SHP77 (cell line): ENCODE measurements at places on chromosomes 6 and 20.

- DNase-seq: no peak
Measured at GRCh38 chr6:3128356-3129108, 10.0 kb downstream of the BPHL start.

DNA sequence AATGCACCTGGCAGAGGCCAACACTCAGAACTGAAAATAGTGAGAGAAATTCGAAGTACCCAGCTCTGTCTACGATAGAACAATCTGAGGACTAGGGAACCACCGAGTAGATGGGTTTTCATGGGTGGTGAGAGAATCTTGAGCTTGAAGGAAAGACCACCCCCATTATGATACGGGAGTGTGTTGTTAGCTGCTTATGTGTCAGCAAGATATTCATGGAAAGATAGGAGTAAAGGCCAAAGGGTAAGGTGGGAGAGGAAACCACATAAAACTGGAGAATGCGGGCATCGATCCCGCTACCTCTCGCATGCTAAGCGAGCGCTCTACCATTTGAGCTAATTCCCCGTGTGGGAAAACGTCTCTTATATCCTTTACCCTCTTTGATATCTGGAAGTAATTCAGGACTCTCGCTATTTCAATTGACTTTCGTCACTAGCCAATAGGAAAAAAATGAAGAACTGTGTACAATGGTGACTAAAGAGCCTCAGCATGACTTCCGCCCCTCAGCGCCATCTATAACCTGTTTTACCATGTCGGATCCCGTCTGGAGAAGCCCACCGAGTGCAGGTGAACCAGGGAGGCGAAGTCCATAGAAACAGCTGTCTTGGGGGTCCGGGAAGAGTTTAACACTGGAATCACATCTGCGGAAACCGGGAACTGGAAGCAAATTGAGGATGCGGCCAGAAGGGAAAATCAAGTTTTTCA lies 25.0 kb upstream of the ABT1 start:
- peak; percentile 82 for DNase-seq

DNA sequence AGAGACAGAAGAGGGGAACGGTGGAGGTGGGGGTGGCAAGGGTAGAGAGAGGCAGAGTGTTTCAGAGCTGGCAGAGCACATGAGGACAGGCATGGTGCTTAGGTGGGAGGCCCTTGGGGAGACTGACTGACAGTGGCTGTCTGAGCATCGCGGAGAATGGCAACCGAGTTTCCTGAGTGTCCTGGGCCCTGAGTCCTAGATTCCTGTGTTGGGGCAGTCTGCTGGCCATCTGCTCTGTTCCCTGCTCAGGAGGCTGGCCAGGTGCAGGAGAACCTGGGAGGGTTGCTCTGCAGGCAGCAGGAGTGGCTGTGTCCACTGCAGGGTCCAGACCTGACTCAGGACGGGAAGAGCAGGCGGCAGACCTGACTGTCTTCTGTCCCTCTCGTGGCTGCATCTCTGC lies 248.9 kb downstream of the LRFN2 start:
- DNase-seq: no peak

DNA sequence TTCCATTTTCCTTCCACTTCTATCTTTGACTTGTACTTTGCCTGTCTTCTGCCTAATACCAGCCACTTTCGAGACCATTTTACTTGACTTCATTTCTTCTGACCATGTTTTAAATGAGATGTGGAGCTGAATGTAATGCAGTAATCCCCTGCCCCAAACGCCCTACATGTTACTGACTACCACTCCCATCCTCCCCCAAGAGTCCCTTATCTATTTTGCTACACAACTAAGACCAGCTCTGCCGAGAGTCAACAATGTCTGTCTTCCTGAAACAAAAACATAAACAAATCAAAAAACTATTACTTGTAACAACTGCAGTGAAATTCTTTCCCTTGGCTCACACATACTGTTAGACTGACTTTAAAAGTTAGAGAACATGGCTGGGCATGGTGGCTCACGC lies 27.1 kb upstream of the KIAA1586 start:
- no peak for DNase-seq

GRCh38 chr20:8783734-8784133 lies 285.2 kb upstream of the PLCB4 start:
- DNase-seq: no peak

DNA sequence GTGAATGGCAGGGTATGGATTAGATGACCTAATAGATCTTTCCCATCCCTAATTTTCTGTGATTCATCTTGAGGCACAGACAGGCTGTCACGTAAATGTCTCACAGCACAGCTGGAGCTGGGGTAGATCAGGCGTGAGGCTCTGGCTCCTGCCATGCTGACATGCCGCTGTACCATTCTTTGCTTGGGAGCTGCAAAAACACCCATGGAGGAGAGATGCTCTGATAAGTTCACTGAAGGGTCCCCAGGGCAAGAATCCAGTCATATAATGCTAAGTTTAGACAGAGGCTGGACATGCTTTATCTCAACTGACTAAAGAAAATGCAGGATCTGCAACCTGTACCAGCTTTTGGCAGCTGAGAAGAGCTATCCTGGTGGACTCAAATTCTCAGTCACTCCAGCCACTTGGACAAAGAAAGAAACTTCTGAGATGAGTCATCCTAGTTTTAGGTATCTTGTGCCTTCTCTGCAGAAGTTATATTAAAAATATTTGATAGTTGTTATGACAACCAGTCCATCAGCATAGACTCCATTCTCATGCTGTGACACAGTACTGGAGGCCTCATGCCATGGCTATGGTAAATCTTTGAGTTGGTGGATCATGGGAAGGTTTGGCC lies 185.1 kb upstream of the RAB32 start:
- no peak for DNase-seq

DNA sequence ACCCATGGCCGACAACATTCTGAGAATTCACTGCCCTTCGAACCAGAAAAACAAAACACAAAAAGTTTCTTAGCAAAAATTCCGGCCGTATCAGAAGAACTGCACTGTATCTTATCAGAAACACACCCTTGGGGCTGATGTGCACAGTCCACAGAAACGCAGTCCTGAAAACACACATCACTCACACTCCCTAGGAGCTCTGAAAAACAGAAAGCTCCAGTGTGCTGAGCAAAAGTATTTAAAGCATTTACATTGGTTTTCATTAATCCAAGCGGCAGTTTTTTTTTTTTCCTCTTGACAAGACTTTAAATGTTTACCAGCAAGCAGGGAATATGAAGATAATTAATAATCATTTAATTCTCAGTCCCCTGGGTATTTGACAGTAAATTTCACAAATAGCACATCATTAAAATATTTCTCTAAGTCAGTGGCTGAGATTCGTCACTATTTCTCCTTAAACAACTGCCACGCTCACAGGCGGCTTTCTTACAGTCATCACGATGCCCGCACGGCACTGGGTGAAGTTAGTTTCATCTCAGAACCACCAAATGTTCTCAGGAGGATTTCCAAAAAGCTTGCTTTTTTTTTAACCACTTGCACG lies 13.3 kb downstream of the NFATC2 start:
- no peak for DNase-seq

GRCh38 chr6:7232351-7232750 lies 80.6 kb downstream of the SSR1 start:
- no peak for DNase-seq

DNA sequence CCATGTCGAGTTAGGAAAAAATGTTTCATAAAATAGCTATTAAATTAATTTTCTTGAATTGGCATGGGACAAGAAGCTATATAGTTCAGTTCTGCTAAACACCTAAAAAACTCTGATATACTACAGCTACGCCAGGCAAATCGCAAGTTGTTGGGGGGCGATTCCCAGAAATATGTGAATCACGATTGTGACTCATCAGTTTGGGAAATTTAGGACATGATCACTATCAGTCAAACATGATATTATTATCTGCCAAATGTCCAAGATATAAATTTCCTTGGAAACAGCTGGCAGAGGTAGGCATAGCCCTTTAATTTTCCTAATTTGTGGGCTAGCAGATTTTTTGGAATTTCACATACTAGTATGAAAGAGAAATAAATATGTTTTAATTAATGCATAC lies 123.6 kb downstream of the ATXN1 start:
- DNase-seq: no peak

- DNase-seq: no peak
Measured at GRCh38 chr6:36608788-36609563, 14.8 kb downstream of the SRSF3 start.

- no peak for DNase-seq
Measured at GRCh38 chr6:168371981-168372711, 52.6 kb upstream of the DACT2 start.

GRCh38 chr6:2560140-2560818 lies 190.4 kb downstream of the MYLK4 start:
- no peak for DNase-seq

DNA sequence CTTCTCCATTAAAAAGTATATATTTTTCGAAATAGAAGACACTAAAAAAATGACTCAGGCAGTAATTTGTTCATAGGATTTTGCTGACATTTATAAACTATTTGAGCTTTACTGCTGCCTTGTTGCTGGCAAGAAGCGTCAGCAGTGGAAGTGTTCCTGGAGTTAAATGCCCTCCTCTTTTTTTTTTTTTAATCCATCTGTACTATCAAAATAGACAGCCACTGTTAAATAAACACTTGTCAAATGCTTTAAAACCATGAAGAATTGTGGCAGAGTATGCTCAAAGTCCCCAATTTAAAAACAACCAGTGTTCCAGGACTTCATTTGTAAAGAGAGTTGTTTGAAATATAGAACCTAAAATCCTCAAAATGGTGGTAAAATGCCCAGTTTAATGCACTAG lies 253.8 kb downstream of the NKAIN2 start:
- peak; percentile 28 for DNase-seq

DNA sequence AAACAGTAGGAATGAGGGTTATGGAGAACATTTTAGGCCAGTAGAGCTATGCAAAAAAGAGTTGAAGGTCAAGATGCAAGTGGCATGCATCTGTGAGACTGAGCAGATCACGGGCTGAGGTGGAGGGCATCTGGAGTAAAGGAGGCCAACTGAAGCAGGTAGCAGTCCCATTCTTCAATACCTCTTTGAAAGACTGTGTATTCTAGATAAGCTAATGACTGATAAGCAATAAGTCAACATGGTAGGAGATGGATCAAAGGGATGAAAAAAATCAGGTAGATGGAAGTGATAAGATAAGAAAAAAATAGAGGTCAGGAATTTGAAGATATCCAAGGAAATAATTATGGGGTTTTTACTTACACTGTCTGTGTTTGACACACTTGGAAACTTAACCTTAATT lies 55.6 kb downstream of the ARMC2 start:
- no peak for DNase-seq

GRCh38 chr20:43229696-43230095 lies 40.0 kb upstream of the PTPRT start:
- DNase-seq: no peak

GRCh38 chr20:38430679-38431325 lies 4.3 kb downstream of the SNHG17 start:
- no peak for DNase-seq

GRCh38 chr20:53934421-53935343 lies 135.7 kb downstream of the BCAS1 start:
- DNase-seq: no peak

GRCh38 chr20:35385733-35386132 lies 26.0 kb downstream of the UQCC1 start:
- no peak for DNase-seq

DNA sequence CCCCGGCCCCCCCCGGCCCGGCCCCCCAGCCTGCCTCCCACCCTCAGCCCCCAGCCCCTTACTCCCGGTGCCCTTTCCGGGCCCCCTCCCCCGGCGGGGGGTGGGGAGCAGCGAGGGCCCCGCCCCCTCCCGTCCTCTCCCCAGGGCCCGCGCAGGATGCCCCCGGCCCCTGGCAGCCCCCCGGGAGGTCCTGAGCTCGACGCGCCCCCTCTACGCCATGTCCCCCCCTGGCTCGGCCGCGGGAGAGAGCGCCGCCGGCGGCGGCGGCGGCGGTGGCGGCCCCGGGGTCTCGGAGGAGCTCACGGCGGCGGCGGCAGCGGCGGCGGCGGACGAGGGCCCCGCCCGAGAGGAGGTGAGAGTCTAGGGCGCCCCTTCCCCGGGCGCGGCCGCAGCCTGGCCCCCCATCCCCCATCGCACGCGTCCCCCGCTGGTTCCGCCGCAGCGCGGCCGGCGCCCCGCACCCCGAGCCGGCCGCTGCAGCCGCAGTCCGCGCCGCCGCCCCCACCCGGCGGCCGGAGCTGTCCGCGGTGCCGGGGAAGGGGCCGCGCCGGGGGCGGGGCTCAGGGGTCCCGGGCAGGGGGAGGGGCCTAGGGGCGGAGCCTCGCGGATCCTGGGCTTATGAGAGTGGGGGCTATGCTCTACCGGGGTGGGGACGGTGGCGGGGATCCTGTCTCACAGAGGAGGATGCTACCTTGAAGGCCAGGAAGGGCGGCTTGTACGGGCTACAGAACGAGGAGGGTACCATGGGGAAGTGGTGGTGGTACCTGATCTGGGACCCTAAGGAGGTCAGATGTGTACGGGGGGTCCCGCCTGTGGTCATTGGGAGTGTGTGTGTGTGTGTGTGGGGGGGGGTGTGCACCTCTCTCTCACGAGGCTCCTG lies 516 bp downstream of the TMEM151B start:
- no peak for DNase-seq

DNA sequence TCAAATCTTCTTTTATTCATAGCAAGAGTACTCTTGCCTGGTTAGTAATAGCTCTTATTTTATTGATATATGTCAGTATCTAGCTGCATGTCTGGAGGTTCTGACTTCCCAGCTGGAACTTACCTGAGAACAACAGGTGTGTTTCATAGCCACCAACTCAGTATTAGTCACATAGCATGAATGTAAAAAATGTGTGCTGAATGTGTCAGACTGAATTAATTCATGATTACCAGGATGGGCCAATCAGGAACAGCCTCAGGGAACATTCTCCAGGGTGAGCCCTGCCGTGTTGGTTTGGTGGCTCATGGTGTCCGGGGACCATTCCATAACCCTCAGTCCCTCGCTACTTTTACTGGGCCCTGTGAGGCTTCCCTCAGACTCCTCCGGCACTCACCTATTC lies 99.7 kb downstream of the TULP4 start:
- no peak for DNase-seq

GRCh38 chr6:107545763-107546162 lies 55.8 kb downstream of the SOBP start:
- no peak for DNase-seq

DNA sequence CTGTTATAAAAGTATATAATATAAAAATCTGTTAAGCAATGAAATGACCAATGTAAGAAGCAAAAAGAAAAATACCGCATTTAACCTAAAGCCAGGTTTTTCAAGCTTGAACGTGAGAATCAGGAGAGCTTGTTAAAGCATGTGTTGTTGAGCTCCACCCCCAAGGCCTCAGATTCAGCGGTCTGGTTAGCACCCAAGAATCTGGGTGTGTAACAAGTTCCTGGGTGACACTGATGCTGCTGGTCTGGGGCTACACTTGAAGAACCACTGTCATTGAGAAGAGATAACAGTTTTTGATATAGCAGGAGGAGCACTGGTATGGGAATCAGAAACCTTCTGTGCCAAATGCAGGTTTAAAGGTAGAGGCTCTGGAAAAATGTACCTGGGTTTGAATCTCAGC lies 154.0 kb downstream of the ID4 start:
- DNase-seq: no peak

GRCh38 chr6:34638834-34639736 lies 57.5 kb downstream of the ILRUN start:
- DNase-seq: no peak

DNA sequence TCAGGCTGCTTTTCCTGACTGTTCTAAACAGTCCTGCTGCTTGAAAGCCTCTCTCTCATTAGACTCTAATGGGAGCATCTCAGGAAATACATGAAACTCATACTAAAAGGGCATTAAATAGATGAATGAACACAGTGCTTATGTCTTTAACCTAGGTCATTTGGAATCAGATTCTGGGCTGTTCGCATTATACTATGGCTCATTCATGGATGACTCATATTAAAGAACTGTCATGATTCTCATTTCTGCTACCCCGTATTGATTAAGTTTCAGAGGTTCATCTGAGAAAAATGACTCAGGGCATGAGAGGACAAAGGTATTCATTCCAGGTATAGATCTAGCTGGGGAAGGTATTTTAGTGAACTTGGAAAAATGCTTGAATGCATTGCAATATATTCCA lies 335.5 kb downstream of the GJA1 start:
- no peak for DNase-seq
